ENCODE measurements at places on chromosomes 3 and 15. TPM values are rescaled to one million over a fixed set of nuclear protein-coding genes. Genes with fewer than 3 reads are reported as not detected.

Gene GPR149
- not detected for total RNA-seq

Gene DUOXA2
- not detected for total RNA-seq

Gene TUSC7
- total RNA-seq, result not detected

Gene ALPK3
- total RNA-seq, result under 0.01 TPM

Gene ECE2
- total RNA-seq, result not detected

Gene XYLB
- 3.1 TPM for total RNA-seq

Gene TP53BP1
- 83.6 TPM for total RNA-seq

Gene CCR8
- not detected for total RNA-seq

Gene OTOL1
- total RNA-seq, result not detected

Gene EIF5A2
- total RNA-seq, result 15.7 TPM

Gene MORC1
- not detected for total RNA-seq

Gene EEF1AKMT4
- total RNA-seq, result 3.4 TPM

Gene TP63
- total RNA-seq, result under 0.01 TPM

Gene SMAD6
- total RNA-seq, result 31.3 TPM

Measured in smooth muscle cell of bladder (primary cell).